ENCODE measurements at places on chromosomes 2 and 18. TPM values are rescaled to one million over a fixed set of nuclear protein-coding genes. Genes with fewer than 3 reads are reported as not detected.

Gene OSBPL1A
- polyA plus RNA-seq: 45.4 TPM

Gene SLC23A3
- polyA plus RNA-seq: 22.7 TPM

Gene PPP1R1C
- 3.1 TPM for polyA plus RNA-seq

Gene NAPG
- polyA plus RNA-seq: 27.1 TPM

Gene DNER
- polyA plus RNA-seq: 61.4 TPM

Gene MTX2
- 91.0 TPM for polyA plus RNA-seq

Gene DQX1
- 0.14 TPM for polyA plus RNA-seq

Gene CPS1
- polyA plus RNA-seq: 3.8 TPM

Gene SEMA4C
- 46.0 TPM for polyA plus RNA-seq

Gene PLA2R1
- polyA plus RNA-seq: 79.0 TPM
